Urinary bladder (tissue), 4 donors: ENCODE measurements at places on chromosomes 2 and 18. TPM values are rescaled to one million over a fixed set of nuclear protein-coding genes. Genes with fewer than 3 reads are reported as not detected.

LYPD6B gene
- 15.2 TPM for total RNA-seq

SERPINB7 gene
- not detected for total RNA-seq

NR4A2 gene
- total RNA-seq: 2.9 TPM

RGPD4 gene
- 0.05 TPM for total RNA-seq

SCN9A gene
- 32.9 TPM for total RNA-seq
